ENCODE measurements at places on chromosomes 1 and 21.

- no peak for DNase-seq
Measured at GRCh38 chr1:202228484-202229122, 35.0 kb downstream of the LGR6 start.

GRCh38 chr1:84301785-84302385 is 377 bp downstream of the SAMD13 start:
- DNase-seq, result peak; percentile 12

DNA sequence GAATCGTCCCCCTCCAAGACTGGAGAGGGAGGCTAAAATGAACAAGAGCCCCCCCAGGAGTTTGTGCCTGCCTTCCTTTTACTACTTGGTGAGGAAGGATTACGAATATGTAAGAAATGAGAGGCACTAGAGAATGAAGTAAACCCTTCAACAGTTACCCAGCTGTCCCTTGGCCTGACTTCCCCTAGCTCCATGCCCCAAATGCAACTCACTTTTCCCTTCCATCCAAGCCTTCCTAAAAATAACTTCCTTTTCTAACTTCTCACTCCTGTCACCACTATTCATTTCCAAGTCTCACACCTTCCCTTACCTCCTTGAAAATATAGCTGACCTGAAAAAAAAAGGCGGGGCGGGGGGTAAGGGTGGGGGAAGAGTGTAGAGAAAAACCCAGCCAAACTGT is 96.6 kb upstream of the HNRNPU start:
- DNase-seq, result no peak

DNA sequence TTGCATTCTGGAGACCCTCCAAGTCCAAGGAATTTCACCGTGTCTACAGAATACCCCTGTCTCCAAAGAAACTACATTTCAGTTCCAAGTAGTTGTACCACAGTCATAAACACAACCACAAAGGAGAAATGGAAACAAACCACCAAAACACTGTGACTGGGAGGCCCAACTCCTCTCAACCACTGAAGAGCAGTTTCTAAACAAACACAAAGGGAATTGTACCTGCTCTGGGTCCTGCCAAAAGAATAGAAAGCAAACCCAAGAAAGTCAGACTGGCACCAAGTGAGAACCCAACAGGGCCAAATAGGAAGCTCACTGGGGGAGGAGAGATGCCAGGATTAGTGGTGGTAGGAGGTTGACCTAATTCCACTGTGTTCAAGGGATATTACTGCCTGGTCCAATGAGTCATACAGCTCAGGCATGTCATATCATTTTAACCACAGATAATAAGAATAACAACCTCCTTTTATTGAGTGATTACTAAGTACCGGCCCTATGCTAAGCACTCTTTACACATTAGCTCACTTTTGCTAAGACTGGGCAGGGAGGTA is 123.9 kb upstream of the PPP2R5A start:
- no peak for DNase-seq

DNA sequence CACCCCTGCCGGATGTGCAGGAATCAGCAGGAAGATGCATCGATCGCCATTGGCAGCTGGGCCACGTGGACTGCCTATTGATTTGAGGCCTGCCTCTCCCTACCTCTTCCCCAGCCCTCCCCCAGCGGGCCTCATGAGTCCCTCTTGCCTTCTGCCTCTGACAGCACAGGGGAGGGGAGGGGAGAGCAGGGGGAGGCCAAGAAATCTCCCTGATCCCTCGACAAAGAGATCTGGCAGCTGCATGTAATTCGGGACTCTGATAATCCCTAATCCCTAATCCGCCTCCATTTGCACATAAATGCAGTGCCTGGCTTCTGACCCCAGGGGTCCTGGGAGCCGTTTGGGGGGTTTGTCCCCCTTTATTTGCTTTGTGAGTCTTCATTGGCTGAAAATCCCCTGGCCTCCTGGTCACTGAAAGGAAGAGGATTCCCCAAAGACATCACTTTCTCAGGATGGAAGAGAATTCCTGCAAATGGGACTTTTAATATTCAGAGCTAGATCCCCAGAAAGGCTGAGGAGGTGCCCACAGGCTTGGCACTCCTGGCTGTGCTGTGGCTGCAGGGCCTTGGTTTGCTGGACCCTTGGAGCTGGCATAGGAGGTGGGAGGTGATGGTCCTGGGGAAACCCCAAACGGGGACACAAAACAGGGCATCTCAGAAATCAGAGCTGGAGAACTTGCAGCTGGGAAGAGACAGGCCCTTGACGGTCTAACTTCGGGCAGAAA is 239.4 kb upstream of the POU3F1 start:
- DNase-seq, result no peak

DNA sequence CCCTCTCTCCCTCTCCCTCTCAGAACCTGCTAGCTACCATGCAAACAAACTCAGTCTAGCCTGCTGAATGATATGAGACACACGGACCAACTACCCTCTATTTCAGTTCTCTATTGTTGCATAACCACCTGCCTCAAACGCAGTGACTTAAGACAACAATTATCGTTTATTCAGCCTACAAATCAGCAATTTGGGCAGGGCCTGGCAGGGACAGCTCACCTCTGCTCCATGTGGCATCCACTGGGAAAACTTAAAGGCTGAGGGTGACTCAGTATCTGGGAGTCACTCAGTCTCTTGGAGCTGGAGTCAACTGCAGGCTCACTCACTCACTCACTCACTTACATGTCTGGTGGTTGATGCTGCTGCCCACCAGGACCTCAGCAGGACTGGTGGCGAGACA is 121.3 kb downstream of the SEC16B start:
- no peak for DNase-seq
